NCI-H2107 (cell line): ENCODE measurements at places on chromosomes 6 and 20.

DNA sequence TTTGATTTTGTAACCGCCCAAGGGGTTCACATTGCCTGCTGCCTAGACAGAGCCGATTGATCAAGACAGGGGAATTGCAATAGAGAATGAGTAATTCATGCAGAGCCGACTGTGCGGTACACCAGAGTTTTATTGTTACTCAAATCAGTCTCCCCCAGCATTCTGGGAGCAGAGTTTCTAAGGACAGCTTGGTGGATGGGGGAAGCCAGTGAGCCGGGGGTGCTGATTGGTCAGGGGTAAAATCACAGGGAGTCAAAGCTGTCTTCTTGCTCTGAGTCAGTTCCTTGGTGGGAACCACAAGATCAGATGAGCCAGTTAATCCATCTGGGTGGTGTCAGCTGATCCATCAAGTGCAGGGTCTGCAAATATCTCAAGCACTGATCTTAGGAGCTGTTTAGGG, 60.0 kb upstream of the EZR start:
- DNase-seq: no peak

DNA sequence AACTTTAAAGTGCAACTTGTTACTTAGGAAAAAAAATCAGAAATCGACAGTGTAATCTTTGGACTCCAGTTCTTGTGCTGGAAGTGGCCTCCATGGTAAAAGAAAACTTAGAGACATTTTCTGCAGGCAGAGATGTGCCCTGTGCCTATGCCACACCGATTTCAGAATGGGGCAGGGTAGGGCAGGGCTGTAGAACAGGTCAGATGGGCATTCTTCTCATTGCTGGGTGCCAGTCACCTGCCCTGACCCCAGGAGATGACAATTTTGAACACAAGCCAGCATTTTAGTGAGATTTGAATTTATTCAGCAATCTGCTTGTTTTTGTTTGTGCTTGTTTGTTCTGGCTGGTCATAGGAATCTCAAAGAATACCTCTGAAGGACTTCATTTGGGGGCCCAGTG, 63.3 kb downstream of the SASH1 start:
- no peak for DNase-seq

DNA sequence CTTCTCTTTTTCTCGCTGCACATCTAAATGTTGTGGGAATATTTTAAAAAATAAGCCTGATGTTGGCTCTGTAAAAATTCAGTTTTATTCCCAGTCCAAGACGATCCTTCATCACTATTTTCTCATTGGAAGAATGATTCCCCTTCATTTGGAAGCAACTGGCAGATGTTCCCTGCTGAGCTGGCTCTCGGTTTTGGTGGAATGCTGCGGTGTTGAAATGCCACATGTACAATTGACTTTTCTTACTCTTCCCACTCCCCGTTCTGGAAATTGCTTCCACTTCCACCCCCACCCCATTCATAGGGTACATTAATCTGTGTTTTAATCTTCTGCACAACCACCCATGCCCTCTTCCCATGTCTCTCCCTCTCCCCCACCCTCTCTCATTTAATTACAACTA, 496.3 kb upstream of the MAP3K7 start:
- no peak for DNase-seq

GRCh38 chr20:43438578-43439316, 18.9 kb upstream of the SRSF6 start:
- DNase-seq: no peak

GRCh38 chr6:20463396-20463795, 61.7 kb downstream of the E2F3 start:
- DNase-seq: no peak
